Vagina (tissue), 2 donors: ENCODE measurements at places on chromosomes 3 and 15.

DNA sequence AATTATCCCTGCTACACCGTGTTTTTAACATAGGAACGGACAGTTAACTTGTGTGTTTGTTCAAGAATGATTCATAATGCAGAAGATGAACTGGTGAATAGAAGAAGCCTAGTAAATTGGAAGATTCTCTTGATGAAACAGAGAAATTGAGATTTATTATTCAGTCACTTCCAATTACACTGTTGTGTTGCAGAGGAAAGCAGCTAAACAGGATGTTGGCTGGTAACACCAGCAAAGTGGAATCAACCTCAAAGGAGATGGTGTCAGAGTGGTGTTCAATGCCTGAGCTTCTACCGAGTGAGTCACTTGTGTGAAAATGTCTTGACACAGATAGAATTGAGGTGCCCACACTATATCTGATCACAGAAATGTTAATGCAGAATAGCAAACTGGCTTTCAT, 399.6 kb downstream of the LPP start:
- H3K4me3 ChIP-seq: no peak overlapping the region
- no peaks in the 10 kb centered on the region for H3K36me3 ChIP-seq
- H3K4me1 ChIP-seq: peaks cover 11% of the 10 kb centered on the region
- no peaks in the 10 kb centered on the region for H3K27me3 ChIP-seq
- no peak overlapping the region for H3K27ac ChIP-seq
- DNase-seq: no peak

DNA sequence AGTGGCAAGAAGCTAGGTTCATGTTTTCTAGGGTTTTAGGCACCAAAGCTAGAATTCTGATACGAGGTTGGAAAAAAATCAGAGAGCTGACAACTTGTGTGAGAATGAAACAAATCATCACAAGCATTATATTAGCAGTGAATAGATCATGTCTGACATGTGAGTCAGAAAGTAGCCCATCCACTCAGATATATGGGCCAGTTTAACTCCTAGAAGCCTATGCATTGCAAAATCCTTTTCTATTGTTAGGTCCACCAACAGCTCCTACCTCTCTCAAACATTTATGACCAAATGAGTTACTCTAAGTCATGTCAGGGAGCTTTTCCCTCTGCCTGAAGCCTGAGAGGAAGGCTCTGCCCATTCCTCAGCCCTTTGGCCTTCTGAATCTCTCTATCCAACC, 44.0 kb downstream of the KBTBD12 start:
- no peaks in the 10 kb centered on the region for H3K4me1 ChIP-seq
- DNase-seq: no peak
- no peak overlapping the region for H3K27ac ChIP-seq
- H3K36me3 ChIP-seq: no peaks in the 10 kb centered on the region

GRCh38 chr15:43524254-43524845, 6.9 kb downstream of the MAP1A start:
- no peak for DNase-seq
- peaks cover 30% of the 10 kb centered on the region for H3K36me3 ChIP-seq
- no peak overlapping the region for H3K27ac ChIP-seq
- no peaks in the 10 kb centered on the region for H3K27me3 ChIP-seq

- no peaks in the 10 kb centered on the region for H3K27me3 ChIP-seq
- no peaks in the 10 kb centered on the region for H3K36me3 ChIP-seq
These were observed 499.4 kb downstream of the ROBO1 start for GRCh38 chr3:79268422-79268821.

- H3K4me1 ChIP-seq: peaks cover 68% of the 10 kb centered on the region
- no peak overlapping the region for H3K4me3 ChIP-seq
- H3K36me3 ChIP-seq: no peaks in the 10 kb centered on the region
- peak overlapping the region; percentile 70 for H3K27ac ChIP-seq
- no peaks in the 10 kb centered on the region for H3K27me3 ChIP-seq
- no peak for DNase-seq
These were observed 45.8 kb downstream of the SMAD3 start for GRCh38 chr15:67110958-67111864.

DNA sequence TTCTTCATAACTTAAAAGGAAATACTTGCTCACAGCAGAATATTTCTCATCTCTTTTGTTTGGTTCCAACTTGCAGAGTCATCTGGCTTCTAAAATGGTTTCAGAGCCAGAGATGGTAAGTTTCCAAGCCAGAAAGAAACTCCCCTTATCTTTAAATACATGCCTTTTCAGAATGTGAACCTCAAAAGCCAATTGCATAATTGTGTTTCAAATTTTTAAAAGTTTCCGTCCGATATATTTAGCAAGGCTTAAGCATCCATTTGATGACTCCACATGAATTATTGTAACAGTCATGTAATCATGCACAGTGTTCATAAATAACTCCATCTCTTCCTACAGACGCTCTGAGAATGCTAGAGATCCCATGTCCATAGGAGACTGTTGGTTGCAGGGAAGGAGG, 40.6 kb upstream of the C3orf80 start:
- no peaks in the 10 kb centered on the region for H3K27me3 ChIP-seq
- no peak overlapping the region for H3K4me3 ChIP-seq
- no peaks in the 10 kb centered on the region for H3K36me3 ChIP-seq
- H3K27ac ChIP-seq: no peak overlapping the region

DNA sequence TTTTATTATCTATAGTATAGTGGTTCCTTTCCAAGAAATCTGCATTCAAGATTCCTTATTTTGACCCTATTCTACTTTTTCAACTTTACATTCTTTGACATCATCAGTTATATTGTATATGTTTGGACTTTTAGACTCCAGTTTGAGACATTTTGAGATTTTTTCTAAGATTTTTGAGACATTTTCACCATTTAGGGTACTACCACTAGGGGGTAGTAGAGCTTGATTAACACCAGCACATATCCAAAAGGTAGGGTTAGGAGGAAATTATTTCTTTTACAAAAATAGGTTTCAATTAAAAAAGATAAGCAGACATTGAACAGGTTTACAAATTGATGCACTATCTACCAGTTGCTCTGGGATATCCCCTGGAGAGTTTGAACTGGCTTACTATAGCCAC, 262.5 kb downstream of the SCAPER start:
- H3K36me3 ChIP-seq: no peaks in the 10 kb centered on the region
- no peak overlapping the region for H3K4me3 ChIP-seq
- no peak for DNase-seq

- no peaks in the 10 kb centered on the region for H3K36me3 ChIP-seq
- no peaks in the 10 kb centered on the region for H3K27me3 ChIP-seq
- no peaks in the 10 kb centered on the region for H3K4me1 ChIP-seq
- H3K4me3 ChIP-seq: no peak overlapping the region
- DNase-seq: no peak
These were observed 403.0 kb upstream of the ONECUT1 start for GRCh38 chr15:53193149-53193548.

- H3K4me3 ChIP-seq: no peak overlapping the region
- H3K27ac ChIP-seq: no peak overlapping the region
These were observed 405.5 kb downstream of the SHQ1 start for GRCh38 chr3:72442759-72443158.

- H3K4me1 ChIP-seq: peaks cover 9% of the 10 kb centered on the region
- no peak overlapping the region for H3K27ac ChIP-seq
- no peak for DNase-seq
- H3K27me3 ChIP-seq: no peaks in the 10 kb centered on the region
- no peaks in the 10 kb centered on the region for H3K36me3 ChIP-seq
These were observed 311.4 kb downstream of the TBC1D5 start for GRCh38 chr3:17431004-17431403.

DNA sequence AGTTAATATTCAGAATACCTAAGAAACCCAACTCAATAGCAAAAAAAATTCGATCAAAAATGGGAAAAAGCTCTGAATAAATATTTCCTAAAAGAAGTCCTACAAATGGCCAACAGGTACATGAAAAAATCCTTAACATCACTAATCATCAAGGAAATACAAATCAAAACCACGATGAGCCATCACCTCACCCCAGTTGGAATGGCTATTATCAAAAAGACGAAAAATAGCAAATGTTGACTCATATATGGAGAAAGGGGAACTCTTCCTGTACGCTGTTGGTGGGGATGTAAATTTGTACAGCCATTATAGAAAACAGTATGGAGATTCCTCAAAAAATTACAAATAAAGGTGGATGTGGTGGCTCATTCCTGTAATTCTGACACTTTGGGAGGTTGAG, 29.6 kb upstream of the SGO1 start:
- H3K4me3 ChIP-seq: no peak overlapping the region
- H3K36me3 ChIP-seq: no peaks in the 10 kb centered on the region
- no peaks in the 10 kb centered on the region for H3K27me3 ChIP-seq

DNA sequence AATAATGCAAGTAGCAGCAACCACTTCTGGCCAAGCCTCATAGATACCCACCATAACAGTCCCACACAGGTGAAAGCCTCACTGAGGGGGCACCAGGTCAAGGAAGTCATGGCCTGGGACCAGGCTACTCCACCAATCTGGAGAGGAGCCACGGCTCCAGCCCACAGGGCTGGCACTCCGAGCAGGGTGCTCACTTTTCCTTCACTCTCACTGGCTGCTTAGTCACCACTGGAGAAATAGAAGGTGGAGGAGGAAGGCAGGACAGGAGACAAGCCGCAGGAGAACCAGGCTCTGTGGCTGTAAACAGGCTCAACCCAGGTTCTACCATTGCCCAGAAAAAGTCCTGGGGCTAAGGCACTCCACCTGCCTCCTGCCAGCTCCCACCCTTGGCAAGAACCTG, 1.2 kb downstream of the USP19 start:
- H3K36me3 ChIP-seq: peaks cover 78% of the 10 kb centered on the region
- no peak for DNase-seq
- peak overlapping the region; percentile 100 for H3K4me3 ChIP-seq
- H3K27ac ChIP-seq: peak overlapping the region; percentile 97
- H3K4me1 ChIP-seq: peaks cover 24% of the 10 kb centered on the region

DNA sequence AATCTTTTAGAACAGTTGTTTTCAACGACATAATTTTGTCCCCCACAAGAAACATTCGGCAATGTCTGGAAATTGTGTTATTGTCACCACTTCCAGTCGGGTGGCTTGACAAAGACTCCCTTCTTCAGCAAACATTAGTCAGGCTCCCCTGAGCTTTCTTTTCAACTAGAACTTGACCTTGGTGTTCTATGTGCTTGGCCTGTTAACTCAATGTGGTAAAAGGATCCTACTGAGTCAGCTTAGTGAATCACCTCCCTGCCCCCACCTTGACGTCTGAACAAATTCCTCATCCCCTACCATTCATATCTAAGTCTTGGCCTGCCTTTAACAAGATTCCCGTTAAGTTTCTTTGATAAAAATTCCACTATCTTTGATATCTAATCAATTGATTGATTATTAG, 465.0 kb upstream of the ROBO1 start:
- H3K36me3 ChIP-seq: no peaks in the 10 kb centered on the region
- H3K4me3 ChIP-seq: no peak overlapping the region
- H3K27me3 ChIP-seq: no peaks in the 10 kb centered on the region
- no peak overlapping the region for H3K27ac ChIP-seq
- H3K4me1 ChIP-seq: no peaks in the 10 kb centered on the region
- DNase-seq: no peak

GRCh38 chr3:114293838-114294535, at the start of gene TIGIT:
Gene TIGIT, plus strand, starts transcription at chr3:114294028. Its CDS starts 34 bp downstream, at chr3:114294062.
- H3K36me3 ChIP-seq: no peaks in the 10 kb centered on the region
- DNase-seq: no peak
- no peaks in the 10 kb centered on the region for H3K27me3 ChIP-seq
- no peak within 1 kb of the TSS for H3K27ac ChIP-seq
- H3K4me1 ChIP-seq: no peaks in the 10 kb centered on the region

GRCh38 chr3:160449636-160450598, at the start of gene TRIM59:
Gene TRIM59, minus strand, starts transcription at chr3:160449786. Its CDS starts 10,603 bp downstream, at chr3:160439183.
- peaks cover 14% of the 10 kb centered on the region for H3K4me1 ChIP-seq
- DNase-seq: no peak
- no peaks in the 10 kb centered on the region for H3K36me3 ChIP-seq
- no peaks in the 10 kb centered on the region for H3K27me3 ChIP-seq
- H3K27ac ChIP-seq: peak within 1 kb of the TSS; percentile 51
